ENCODE measurements at places on chromosomes 7 and 10.

DNA sequence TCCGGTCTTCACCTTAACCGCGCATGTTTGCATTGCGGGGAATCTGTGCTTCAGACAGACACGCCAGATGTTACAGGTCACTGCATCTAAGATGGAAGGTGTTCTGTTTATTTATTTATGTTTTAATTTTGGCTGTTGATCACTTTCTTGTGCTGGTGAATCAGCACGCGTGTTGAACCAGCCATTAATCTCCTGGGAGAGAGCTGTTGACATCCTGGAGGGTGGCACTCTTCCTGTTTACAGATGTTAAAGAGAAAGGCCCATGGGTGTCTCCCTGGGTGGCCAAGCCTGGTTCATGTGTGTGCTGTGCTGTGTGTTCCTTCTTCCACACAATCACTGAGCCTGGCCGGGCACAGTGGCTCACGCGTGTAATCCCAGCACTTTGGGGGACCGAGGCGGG, 355.3 kb downstream of the PAXIP1 start:
- DNase-seq, result no peak

DNA sequence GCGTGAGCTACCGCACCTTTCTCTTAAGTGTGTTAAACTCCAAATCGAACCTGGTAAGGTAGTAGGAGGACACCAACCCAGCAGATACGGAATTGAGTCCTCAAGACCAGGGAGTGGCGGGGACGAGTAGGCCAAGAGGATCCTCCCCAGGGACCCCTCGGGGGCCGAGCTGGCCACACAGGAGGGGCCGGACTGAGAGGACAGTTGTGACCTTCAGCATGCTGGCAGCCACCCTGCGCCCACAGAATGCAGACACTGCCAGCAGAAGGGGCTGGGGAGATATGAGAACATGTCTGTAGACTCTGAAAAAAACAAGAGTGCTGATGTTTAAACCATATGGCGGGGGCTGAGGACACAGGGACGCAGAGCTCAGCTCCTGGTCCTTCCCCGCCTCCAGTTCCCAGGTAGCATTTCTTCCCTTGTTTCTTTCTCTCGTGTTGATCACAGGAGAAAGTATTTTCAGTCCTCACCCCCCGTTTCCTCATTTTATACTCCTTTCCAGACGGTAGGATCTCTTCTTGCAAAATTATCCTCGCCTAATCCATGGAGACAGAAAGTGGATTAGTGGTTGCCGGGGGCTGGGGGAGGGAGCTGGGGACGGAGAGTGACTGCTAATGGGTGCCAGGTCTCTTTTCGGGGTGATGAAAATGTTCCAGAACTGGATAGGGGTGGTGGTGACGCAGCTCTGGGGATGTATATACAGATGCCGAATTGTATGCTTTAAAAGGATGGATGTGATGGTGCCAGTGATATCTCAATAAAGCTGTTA, 11.5 kb upstream of the UNCX start:
- no peak for DNase-seq

- DNase-seq, result no peak
Observed at GRCh38 chr10:55163388-55163979, 362.5 kb upstream of the PCDH15 start.

DNA sequence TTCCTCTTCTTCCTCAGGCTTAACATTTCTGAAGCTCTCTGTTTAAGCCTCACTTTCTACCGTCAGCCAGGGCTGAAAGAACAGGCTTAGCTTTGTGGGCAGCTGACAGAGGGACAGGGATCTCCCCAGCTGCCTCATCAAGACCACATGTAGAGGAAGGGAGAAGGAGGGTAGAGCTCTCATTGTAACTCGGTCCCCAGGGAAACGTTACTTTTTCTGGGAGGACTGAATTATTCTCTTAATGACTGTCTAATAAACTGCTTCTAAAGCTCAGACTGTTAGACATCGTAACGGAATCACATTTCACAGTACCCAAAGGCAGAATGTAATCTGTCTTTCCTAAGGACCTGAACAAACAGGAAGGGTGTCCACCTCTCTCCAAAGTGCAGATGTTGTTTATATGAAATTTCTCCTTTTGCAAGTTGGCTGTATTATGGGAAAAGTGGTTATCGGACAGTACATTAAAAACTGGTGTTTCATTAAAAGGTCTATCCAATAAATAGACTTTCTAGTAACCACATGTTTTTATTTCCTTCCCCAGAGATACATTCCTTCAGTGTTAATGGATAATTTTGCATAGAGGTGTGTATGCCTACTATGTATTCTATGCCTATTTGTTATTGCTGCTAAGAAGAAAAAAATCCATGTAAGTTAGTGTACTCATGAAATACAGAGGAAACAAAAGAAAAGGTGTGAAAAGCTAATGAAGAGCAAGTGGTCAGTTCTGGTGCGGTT, 144.2 kb downstream of the CTTNBP2 start:
- DNase-seq, result peak; percentile 71
